Fibroblast of lung (primary cell): ENCODE measurements at places on chromosomes 4 and X. TPM values are rescaled to one million over a fixed set of nuclear protein-coding genes. Genes with fewer than 3 reads are reported as not detected.

The IL21 gene
- not detected in 2 replicates for total RNA-seq

GRCh38 chr4:169047956-169048355 is 37.9 kb upstream of the CBR4 start:
- no peak for DNase-seq

DNA sequence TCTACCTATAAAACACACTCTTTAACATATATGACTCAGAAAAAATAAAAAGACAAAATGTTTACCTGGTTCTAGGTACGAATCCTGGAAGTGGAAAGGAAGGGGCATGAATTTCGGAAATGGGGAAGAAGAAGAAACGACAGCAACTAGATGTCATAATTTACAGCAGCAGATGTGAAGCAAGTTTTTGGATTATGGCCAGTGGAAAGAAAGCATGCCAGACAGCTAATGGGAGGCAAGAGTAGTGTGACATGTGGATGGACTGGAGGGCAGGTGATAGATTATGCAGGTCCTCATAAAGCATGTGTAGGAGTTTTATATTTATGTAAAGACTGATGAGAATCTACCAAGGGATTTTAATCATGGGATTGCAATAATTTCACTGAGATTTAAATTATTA is 279.0 kb upstream of the TACR3 start:
- DNase-seq, result no peak

GRCh38 chr4:106906728-106907127 is 129.4 kb downstream of the DKK2 start:
- DNase-seq, result no peak

DNA sequence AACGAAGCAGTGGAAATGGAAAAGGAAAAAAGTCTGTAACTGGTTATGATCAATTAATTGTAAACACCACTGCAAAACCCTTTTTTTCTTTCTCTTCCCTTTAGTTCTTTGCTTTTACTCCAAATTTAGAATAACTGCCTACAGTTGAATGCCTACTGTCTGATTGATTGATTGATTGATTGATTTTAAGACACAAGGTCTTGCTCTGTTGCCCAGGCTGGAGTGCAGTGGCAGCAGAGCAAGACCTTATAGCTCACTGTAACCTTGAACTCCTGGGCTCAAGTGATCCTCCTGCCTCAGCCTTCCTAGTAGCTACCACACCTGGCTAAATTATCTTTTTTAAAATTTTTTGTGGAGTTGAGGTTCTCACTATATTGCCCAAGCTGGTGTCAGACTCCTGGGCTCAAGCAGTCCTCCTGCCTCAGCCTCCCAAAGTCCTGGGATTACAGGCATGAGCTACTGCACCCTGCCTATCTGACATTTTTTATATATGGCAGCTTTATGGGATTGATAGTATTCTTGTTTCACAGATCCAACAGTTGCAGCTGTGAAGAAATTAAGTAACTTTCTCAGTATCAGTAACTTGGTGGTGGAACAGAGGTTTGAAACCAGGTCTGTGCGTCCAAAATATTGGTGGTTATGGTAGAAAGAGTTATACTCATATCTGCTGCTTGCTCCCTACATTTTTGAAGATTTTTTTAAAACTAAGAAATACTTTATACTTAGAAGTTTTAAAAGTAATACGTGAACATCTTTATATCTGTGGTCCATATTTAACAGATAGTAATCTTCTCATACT is 12.4 kb downstream of the UBE2K start:
- DNase-seq, result no peak

The CYP4V2 gene
- 27.2 and 37.8 TPM in 2 replicates for total RNA-seq

The TRO gene
- total RNA-seq, result 11.3 and 13.0 TPM in 2 replicates

DNA sequence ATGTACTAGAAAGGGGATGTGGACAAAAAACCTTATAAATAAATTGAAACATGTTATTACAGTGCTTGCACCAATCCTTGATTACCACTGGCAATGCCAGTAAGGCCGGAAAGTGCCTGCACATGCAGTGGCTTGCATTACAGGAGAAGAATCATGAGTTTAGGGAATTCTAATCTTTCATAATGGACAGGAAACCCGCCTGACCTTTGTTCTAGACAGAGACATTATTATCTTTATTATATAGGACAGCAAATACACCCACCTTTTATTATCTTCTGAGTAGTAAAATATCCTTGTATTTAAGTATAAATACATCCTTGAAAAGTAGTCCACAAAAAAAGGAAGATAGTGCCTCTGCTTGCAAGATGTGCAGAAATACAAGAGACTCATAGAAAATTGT is 379.9 kb upstream of the LCORL start:
- no peak for DNase-seq

The NPY2R gene
- total RNA-seq, result not detected in 2 replicates

The SATL1 gene
- not detected in 2 replicates for total RNA-seq

The SHOX gene
- total RNA-seq, result not detected in 2 replicates

DNA sequence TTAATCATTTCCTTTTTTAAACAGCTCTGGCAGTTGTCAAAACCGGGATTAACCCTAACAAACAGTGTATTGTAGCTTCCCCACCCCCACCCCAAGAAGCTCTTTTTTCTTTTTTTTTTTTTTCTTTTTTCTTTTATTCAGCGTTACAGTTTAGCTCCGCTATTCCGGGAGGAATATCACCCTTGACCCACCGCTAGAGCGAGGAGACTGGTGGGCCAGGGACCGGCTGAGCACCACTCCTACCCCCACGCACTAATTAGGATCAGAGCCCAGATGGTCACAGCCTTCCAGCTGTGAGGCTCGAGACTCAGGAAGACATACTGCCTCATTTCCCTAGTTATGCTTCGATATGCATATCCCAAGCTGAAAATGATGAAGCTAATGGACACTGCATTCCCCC is 2.0 kb downstream of the PARM1 start:
- no peak for DNase-seq

DNA sequence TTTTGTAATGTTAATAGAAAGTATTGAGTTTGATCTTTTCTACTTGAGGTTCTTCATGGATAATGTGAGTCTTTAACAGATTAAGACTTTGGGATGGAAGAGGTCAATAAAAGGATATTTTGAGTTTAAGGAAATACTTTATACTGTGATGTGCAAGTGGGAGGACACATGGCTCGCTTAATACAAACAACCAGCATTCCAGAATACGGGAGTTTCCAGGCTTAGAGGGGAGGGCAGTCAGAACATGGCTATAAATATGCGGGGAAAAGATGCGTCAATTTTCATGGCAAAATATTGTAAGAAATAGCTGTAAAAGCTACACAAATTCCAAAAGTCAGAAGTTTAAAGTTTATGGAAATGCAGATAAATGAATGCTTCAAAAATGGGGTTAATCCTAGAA is 192.3 kb downstream of the AASDH start:
- DNase-seq, result peak; percentile 21

DNA sequence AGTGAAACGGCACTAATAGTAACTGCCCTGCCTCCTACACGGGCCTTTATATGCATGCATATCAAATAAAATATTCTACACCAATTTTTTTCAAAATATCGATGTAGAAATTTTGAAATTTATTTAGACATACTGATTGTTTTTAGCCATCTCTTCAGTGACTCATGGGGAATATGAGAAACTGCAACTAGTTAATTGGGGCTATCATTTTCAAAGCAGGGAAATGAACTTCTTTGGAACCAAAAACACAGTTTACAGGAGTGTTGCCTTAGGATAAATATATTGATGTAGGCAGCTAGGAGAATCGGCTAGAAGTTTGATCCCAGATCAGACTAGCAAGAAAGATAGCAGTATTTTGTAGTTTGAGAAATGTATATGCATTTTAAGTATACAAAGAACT is 1010.8 kb upstream of the AGA start:
- DNase-seq, result no peak

The PCYT1B gene
- total RNA-seq, result 0.17 and 0.51 TPM in 2 replicates

DNA sequence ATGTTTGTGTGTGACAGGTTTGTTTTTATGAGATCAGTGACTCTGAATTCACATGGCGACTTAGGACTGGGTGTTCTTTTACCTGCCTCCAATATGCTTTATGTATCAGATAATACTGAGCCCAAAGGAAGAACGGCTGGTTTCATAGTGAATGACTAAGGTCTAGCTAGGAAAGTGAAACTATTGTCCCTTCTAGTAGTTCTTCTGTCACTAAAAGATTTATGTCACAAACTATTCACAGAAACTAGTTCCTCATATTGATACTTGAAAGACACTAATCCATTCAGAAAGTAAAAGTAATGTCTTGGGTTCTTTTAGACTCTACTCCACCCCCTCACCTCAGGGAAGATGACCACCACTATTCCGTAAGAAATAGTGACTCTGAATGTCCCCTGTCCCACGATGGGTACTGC is 81.7 kb downstream of the EGF start:
- DNase-seq, result no peak

DNA sequence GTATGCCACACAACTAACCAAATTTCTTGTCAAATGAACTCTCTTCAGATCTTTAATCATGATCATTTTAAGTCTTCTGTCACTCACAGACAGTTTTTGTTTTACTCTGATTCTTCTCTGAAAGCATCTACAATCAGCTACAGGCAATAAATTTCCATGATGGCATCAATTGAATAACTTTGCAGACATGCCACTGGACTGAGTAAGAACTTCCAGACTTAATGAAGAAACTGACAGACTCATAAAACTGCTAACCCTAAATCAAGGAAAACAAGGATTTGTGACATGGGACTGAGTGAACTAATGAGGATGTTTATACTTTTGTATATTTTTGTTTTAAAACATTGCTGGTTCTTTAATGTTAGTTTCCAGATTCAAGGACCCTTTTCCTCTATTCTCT is 5.5 kb upstream of the PPP1R2C start:
- DNase-seq, result no peak

GRCh38 chrX:6225911-6226595 is 2.6 kb downstream of the NLGN4X start:
- DNase-seq, result peak; percentile 6

GRCh38 chr4:155607481-155607880 is 59.2 kb upstream of the GUCY1A1 start:
- DNase-seq, result no peak

DNA sequence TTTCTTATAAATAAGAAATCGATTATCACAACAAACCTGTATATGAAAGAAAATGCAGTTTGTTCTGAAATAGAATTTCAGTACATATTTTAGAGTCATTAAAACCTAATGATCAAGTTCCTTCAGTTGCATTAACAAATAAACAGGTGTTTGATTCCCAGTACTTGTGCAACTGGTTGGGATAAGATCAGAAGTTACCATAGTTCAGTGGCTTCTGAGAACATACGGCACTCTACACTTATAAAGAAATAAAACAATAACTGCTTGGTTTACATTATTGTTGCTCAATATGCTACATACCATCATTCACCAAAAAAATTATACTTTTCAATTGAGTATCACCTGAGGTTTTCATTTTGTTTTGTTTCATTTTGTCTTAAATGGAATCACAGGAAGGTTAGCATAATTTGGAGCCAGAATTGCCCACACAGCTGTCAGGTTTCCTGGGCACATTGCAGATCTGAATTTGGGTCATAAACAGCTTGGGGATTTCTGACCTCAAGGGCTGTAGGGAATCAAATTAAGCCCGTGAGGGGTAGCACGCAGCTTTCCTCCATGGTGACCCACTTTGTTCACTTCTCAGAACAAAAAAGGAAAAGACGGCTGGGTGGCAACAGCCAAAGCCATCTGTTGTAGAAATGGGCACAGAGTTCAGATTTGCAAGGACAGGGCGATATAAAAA is 14.9 kb upstream of the CCNG2 start:
- no peak for DNase-seq

GRCh38 chr4:4368809-4369580 is 17.9 kb upstream of the NSG1 start:
- DNase-seq, result no peak

- DNase-seq, result no peak
Measured at GRCh38 chr4:187558391-187558790, 437.2 kb upstream of the ZFP42 start.

The CSAG1 gene
- not detected in 2 replicates for total RNA-seq

The MAGED4B gene
- total RNA-seq, result 22.1 and 23.5 TPM in 2 replicates

The PCSK1N gene
- total RNA-seq, result 0.17 and 0.51 TPM in 2 replicates

GRCh38 chr4:150072471-150072870 is 5.8 kb upstream of the DCLK2 start:
- DNase-seq, result no peak

The ANKRD50 gene
- total RNA-seq, result 21.3 and 28.4 TPM in 2 replicates

DNA sequence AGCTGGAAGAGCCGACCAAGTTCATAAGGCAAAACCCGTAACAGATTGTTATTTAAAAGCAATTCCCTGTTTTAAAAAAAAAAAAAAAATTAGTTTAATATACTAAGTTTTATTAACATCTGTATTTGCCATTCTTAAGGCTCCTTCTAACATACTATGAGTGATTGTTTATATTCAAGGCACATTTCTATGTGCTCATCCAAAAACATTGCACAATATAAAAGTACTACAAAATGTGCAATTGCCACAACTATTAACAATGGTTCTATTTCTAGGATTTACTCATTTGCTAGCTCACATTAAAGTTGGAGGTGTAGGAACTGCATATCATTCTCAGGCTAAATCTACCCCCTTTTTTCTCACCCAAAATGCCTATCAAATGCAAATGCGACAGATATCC is 46.1 kb downstream of the CNOT6L start:
- DNase-seq, result no peak

The F11 gene
- total RNA-seq, result not detected in 2 replicates

The MAGEA12 gene
- total RNA-seq, result not detected in 2 replicates

DNA sequence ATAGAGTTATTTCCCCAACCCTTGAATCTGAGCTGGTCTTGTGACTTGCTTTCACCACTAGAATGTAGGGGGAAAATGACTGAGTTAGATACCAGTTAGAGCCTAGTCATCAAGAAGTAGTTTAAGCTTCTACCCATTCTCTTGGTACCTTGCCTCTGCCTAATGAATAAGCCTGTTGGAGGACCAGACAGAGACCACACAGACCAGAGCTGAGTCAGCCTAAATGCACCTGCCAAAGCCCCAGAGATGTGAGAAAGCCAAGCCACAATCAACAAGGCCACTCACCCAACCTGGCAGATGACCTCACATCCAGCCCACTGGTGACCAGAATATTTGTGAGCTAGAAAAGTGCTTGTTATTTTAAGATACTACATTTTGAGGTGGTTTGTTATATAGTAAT is 85.2 kb upstream of the DCLK2 start:
- DNase-seq, result no peak
